HS-5 (cell line): ENCODE measurements at places on chromosomes 4 and X.

DNA sequence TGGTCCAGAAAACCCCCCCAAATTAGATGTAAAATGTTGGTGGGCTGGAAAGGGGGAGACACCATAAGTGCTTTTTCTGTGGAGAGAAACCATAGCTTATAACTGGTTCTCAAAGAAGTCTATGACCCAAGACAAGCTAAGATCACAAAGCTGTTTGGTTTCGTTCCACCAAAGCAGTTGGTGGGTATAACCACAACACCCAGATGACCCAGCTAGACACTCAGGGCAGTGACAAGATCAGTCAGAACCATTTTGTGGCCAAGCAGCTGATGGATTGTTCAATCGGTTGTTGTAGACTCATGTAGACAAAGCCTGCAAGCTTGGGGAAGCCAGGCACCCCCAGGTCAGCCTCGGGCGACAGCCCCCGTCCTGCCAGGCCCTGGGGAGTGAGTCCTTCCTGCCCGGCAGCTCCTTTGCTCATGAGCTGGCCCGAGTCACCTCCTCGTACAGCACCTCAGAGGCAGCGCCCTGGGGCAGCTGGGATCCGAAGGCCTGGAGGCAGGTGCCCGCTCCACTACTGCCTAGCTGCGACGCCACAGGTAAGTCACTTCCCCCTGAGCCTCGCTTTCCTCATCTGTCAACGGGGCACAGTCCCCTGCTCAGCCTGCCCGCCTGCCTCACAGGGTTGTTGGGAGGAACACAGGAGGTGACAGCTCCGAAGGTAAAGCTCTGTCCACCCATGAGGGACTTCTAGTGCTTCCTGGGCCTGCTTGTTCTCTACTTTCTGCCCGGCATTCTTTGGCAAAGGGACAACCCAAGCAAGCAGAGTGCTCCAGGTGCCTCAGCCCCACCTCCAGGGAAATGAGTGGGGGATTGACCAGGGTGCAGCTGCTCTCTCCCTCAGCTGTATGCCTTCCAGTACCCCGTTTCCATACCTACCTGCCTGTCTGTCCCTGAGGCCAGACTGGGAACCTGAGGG, 65.2 kb upstream of the MTM1 start:
- no peak for DNase-seq

DNA sequence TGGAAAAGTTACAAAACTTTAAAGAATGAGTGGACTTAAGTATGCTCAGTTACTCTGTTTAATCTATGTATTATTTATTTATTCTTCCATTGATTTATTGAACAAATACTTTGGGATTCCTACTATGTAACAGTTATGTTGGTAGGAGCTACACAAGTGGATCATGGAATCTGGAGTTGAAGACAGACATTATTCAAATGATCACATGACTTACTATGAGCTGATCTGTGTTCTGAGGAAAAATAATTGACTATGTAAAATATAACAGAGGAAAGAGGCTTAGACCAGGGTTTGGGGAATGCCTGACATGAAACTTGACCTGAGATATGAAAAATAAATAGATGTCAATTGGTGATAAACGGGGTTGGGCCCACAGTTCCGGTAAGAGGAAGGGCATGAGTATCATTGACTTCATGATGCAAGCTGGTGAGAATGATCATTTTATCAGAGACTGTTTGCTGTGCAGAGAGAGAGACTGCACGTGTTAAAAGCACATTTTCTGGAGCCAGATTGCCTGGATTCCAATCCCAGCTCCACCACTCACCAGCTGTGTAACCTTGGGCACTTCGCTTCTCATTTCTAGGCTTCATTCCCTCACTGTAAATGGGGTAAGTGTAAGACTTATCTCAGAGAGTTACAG, 179.0 kb downstream of the SPCS3 start:
- no peak for DNase-seq

GRCh38 chr4:151851354-151851753, 90.5 kb upstream of the GATB start:
- DNase-seq: no peak

GRCh38 chr4:183286590-183287308, 33.3 kb downstream of the CLDN22 start:
- DNase-seq: no peak
